Central memory CD8-positive, alpha-beta T cell (primary cell): ENCODE measurements at places on chromosomes 13 and 19.
A peak's percentile ranks its signal among the peaks of the same experiment; 100 is the strongest.

DNA sequence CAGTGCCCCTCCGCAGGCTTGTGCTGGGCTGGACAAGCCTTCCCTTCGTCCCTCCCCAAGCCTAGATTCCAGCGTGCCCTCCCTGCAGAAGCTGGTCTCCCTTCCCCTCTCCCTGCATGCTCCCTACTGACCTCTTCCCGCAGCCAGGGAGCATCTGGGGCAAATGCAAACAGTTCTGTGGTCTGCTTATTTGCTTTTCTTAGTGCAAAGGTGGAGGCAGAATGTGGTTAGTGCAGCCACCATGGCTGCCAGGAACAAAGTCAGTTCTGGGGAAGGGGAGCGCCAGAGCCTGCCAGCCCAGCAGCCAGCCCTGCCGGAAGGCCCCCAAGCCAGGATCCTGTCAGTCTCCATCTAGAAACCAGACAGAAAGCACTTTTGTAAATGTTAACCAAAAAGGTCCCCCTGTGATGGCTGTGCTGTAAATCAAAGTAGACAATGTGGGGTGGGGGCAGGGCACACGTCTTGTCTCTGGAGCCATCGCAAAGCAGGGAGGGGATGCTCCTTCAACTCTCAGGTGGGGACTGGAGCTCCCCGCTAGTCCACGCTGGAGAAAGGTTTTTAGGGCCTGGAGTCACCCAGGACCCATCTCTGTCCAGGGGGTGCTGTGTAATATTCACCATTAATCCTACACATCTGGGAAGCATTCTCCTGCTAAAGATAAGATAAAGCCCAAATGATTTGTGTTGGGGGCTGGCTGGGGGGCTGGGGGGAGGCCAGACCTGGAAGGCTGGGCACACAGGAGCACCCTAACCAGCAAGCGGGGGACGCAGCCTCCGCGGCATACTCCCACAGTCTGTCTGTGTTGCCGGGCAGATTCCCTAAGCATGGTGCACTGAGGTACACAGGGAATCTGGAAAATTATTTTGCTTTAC lies 30.9 kb downstream of the SERP2 start:
- H3K4me1 ChIP-seq = no peaks in the 10 kb centered on the region
- H3K27me3 ChIP-seq = peaks cover 24% of the 10 kb centered on the region
- H3K36me3 ChIP-seq = peaks cover 1% of the 10 kb centered on the region
- no peak overlapping the region for H3K4me3 ChIP-seq
- DNase-seq = no peak
- H3K27ac ChIP-seq = no peak overlapping the region

DNA sequence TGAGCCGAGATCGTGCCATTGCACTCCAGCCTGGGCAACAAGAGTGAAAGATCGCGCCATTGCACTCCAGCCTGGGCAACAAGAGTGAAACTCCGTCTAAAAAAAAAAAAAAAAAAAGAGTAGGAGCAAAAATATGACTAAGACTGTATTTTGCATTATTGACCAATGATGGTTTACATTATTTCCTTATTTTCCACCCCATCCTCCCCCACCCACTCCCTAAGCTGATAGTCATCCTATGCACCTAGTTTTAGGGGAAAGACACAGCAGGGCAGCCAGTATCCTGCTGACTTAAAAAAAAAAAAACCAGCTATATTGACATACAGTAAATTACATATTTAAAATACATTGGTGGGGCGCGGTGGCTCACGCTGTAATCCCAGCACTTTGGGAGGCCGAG lies 25.1 kb downstream of the VAV1 start:
- no peak for DNase-seq
- H3K27me3 ChIP-seq = no peaks in the 10 kb centered on the region
- H3K27ac ChIP-seq = no peak overlapping the region
- H3K36me3 ChIP-seq = peaks cover 16% of the 10 kb centered on the region

GRCh38 chr13:98254513-98254912 lies 77.4 kb upstream of the RNF113B start:
- H3K27me3 ChIP-seq = no peaks in the 10 kb centered on the region
- H3K27ac ChIP-seq = no peak overlapping the region
- DNase-seq = no peak
- H3K36me3 ChIP-seq = no peaks in the 10 kb centered on the region
- no peak overlapping the region for H3K4me3 ChIP-seq

DNA sequence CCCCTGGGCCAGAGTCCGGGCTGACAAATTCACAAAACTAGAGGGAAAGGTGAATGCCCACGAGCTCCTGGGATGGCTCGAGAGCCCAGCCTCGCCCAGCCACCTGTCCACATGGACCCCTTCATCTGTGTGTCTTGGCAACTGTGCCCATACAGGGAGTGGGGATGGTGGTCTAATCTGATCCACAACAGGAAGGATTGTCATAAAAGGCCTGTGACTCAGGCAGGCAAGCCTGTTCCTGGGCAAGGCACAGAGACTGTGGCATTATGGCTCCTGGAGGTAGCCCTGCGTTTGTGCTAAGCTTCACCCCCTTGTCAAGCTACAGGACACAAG lies 20.0 kb downstream of the CAPS start:
- H3K4me1 ChIP-seq = peaks cover 19% of the 10 kb centered on the region
- no peak for DNase-seq
- H3K36me3 ChIP-seq = peaks cover 25% of the 10 kb centered on the region
- no peak overlapping the region for H3K4me3 ChIP-seq
- no peaks in the 10 kb centered on the region for H3K27me3 ChIP-seq

GRCh38 chr19:42306646-42307045 lies 4.2 kb upstream of the PAFAH1B3 start:
- H3K4me3 ChIP-seq = no peak overlapping the region
- peaks cover 4% of the 10 kb centered on the region for H3K36me3 ChIP-seq
- H3K4me1 ChIP-seq = peaks cover 20% of the 10 kb centered on the region
- peaks cover 13% of the 10 kb centered on the region for H3K27me3 ChIP-seq

- peak overlapping the region; percentile 16 for H3K4me3 ChIP-seq
- H3K27ac ChIP-seq = no peak overlapping the region
- no peaks in the 10 kb centered on the region for H3K4me1 ChIP-seq
- DNase-seq = no peak
These were observed 33.6 kb downstream of the GJA3 start for GRCh38 chr13:20127262-20127561.

- DNase-seq = no peak
- no peaks in the 10 kb centered on the region for H3K27me3 ChIP-seq
- no peak overlapping the region for H3K27ac ChIP-seq
- H3K4me3 ChIP-seq = no peak overlapping the region
- peaks cover 64% of the 10 kb centered on the region for H3K36me3 ChIP-seq
These were observed 17.6 kb downstream of the ZNF791 start for GRCh38 chr19:12628040-12629022.

GRCh38 chr13:34583181-34583580 lies 358.9 kb upstream of the NBEA start:
- DNase-seq = no peak
- no peaks in the 10 kb centered on the region for H3K4me1 ChIP-seq
- H3K4me3 ChIP-seq = no peak overlapping the region

DNA sequence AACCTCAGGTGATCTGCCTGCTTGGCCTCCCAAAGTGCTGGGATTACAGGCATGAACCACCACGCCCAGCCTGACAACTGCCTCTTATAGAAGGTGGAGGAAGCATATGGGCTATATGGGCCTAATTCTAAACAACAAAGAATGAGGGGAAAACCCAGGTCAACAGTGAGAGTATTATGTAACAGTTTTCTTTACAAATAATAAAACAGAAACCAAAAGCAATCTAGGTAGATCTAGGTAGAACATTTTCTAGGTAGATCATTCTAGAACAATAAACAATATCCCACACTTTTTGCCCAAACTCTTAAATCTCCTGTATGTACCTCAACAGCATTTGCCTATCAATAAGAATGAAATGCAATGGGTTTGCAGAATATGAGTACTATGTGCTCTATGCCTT lies 267.4 kb downstream of the ABCC4 start:
- no peak overlapping the region for H3K4me3 ChIP-seq
- no peaks in the 10 kb centered on the region for H3K4me1 ChIP-seq
- no peaks in the 10 kb centered on the region for H3K27me3 ChIP-seq
- H3K36me3 ChIP-seq = peaks cover 4% of the 10 kb centered on the region
- H3K27ac ChIP-seq = no peak overlapping the region

- DNase-seq = no peak
- no peak overlapping the region for H3K4me3 ChIP-seq
- H3K4me1 ChIP-seq = peaks cover 6% of the 10 kb centered on the region
- peaks cover 2% of the 10 kb centered on the region for H3K36me3 ChIP-seq
- no peaks in the 10 kb centered on the region for H3K27me3 ChIP-seq
These were observed 17.1 kb downstream of the ARL11 start for GRCh38 chr13:49645451-49645850.

GRCh38 chr19:28941833-28942232 lies 271.1 kb downstream of the UQCRFS1 start:
- DNase-seq = no peak
- no peaks in the 10 kb centered on the region for H3K4me1 ChIP-seq

DNA sequence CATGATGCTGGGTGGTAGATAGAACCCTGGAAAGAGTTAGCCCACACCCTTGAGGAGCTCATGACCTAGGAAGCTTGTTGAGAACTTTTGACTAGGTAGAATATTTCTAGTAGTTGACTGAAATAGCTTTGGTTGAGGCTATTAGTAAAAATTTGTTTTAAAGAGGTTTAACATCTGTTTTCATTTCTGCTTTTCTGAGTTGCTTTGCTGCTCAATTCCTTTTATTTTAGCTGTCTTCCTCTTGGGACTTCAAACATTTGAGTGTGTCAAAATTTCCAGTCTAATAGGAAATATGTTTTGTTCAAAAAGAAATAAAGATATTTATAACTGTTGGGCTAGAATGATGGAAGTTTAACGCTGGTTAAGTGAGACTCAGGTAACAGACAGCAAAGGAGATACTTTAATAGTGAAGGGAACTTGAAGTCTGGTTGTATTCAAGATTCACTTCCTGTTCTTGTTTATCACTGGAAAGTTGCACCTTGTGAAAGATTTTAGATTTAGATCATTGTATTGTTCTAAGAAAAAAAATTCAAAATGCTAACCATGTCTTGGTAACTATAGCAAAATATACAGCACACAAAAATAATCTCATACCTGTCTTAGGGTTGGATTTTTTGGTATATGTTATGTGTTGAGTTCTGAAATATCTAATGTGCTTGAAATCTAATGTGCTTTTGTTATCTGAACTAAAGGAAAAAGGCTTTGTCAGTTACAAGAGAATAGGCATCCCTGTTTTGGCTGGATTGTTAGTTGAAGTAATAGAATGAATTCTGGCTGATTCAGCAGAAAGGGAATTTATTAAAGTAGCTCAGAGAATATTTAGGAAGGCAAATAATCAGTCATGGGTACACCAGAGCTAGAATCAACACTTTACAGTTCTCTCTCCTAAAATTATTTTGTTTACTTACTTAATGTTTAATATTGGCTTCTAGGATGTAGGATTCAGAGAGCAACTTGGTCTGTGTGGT lies 24.4 kb upstream of the GPR18 start:
- peaks cover 24% of the 10 kb centered on the region for H3K36me3 ChIP-seq
- peaks cover 87% of the 10 kb centered on the region for H3K4me1 ChIP-seq
- no peaks in the 10 kb centered on the region for H3K27me3 ChIP-seq
- H3K4me3 ChIP-seq = peak overlapping the region; percentile 61
- no peak for DNase-seq

- no peaks in the 10 kb centered on the region for H3K27me3 ChIP-seq
- DNase-seq = no peak
- H3K27ac ChIP-seq = peak overlapping the region; percentile 88
- peaks cover 26% of the 10 kb centered on the region for H3K4me1 ChIP-seq
These were observed 1193.8 kb downstream of the SLITRK1 start for GRCh38 chr13:82688400-82688994.

DNA sequence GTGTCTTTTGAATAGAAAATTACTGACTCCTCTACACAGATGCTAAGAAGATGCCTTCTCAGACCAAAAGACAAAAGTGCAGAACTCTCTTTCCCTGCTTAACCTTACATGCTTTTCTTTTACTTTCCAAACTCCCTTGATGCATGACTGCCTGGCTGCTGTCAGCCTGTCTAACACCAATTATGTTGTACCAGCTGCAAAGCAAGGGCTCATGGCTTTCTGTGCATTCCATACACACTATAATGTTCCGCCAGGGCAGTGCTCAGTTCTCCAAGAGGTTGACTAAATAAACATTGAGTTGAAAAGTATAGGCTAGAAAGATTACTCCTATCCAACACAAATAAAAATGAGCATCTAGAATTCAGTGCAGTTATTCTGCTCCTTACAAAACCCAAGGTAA lies 330.4 kb upstream of the NBEA start:
- no peaks in the 10 kb centered on the region for H3K27me3 ChIP-seq
- H3K27ac ChIP-seq = no peak overlapping the region
- no peak overlapping the region for H3K4me3 ChIP-seq
- H3K36me3 ChIP-seq = no peaks in the 10 kb centered on the region
- DNase-seq = no peak

DNA sequence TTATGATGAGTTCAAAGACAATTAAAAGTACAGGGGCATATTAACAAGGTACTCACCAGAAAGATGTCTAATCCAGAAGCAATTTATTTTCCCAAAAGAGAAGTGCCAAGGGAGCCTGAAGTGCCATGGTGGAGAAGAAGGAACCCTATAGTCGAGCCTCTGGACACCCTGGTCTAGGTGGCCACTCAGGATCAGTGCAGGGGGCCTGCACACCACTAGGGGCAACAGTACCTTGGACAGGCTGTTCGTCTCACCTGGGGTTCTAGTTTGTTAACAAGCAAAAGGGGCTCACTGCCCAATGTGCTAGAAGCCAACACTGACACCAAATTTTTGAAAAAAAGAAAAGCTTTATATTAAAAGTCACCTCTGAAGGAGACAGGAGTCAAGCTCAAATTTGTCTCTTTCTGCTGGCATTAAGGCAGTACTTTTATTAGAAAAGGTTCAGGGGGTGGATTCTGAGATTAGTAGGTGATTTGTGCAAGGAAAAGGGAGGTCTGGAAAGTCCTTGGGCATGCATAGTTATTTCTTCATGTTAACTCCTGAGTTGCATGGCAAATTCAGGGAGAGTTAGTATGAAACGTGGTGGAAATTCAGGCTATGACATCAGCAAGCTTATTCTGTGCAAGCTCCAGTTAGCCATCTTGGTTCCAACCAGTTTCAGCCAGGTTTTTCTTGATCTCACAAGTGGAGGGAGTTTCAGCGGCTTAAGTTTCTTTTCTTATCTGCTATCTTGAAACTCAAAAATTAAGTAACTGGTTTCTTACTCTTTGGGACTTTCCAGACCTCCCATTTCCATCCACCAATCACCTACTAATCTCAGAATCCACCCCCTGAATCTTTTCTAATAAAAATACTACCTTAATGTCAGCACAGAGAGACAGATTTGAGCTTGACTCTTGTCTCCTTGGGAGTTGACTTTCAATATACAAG lies 884 bp upstream of the CBY2 start:
- no peaks in the 10 kb centered on the region for H3K4me1 ChIP-seq
- H3K36me3 ChIP-seq = no peaks in the 10 kb centered on the region
- no peak overlapping the region for H3K4me3 ChIP-seq
